Stimulated activated CD8-positive, alpha-beta memory T cell treated with anti-CD3 and anti-CD28 coated beads, Interleukin-7, amount 100 ng/mL, for 1 hour (primary cell): ENCODE measurements at places on chromosomes 5 and 9.

GRCh38 chr5:66169534-66169933 is 25.4 kb downstream of the SREK1 start:
- no peak for DNase-seq

DNA sequence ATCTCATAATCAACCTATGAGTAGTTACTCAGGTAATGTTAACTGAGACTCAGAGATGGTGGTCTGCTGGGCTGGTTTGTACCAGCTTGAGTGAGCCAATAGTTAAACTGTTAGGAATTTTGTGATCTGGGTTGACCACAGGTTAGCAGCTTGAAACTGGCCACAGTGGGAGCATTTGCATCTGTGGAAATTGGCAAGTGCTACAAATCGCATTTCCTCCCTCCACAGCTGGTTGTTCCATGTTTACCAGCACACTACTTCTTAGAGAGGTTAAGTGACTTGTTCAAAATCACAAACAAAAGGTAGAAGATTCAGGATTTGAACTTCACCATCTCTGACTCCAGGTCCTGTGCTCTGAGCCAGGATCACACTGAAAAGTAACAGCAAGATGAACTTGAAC is 446.9 kb upstream of the CLINT1 start:
- DNase-seq: no peak

GRCh38 chr5:35339006-35339405 is 108.7 kb upstream of the PRLR start:
- DNase-seq: no peak

GRCh38 chr9:96383165-96383942 is at the start of gene SLC35D2:
SLC35D2 (minus strand) TSS chr9:96383711; CDS start chr9:96383634, 77 bp downstream.
- no peak for DNase-seq
